CD4-positive, alpha-beta T cell treated with Interleukin-4 for 4 hours (primary cell): ENCODE measurements at places on chromosomes 12 and 14.

- DNase-seq, result no peak
Measured at GRCh38 chr12:120376416-120376815, 7.5 kb upstream of the MSI1 start.

- DNase-seq, result no peak
Measured at GRCh38 chr12:113082486-113083148, 26.1 kb downstream of the DTX1 start.

DNA sequence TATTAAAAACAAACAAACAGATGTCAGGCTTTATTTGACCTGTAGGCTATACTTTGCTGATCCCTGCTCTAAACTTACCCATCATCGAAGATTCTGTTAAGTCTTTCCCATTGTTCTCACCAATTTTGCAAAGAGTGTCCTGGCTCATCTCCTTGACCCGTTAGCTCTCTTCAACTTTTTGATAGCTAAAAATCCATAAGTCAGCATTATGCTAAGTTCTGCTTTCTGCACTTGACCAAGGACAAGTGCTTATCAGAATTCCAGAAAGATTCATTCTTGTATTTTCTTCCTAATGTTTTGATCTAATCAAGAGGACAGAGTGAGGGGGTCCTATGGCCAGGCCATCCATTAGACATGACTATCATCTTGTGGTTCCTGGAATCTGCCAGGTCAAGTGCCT is 503.5 kb downstream of the FUT8 start:
- DNase-seq, result no peak

DNA sequence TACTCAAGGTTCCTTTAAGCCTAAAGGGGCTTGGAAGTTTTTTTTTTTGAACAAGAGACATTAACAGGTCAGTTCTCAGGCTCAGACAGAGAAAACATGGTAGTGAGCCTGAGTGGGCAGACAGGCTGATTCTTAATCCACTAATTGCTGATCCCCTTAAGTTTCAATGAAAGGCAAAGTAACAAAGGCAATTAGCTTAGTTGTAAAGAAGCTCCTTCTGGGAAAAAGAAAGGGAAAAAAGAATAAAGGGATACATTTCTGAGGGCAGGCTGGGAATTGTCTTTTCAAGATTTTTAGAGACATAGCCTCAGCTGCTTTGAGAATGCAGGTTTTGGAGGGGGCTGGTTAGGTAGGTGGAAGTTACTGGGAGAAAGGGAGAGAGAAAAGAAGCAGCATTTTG is 133.8 kb downstream of the CFAP54 start:
- DNase-seq, result no peak

- no peak for DNase-seq
Measured at GRCh38 chr14:103716091-103716801, 636 bp downstream of the ZFYVE21 start.

DNA sequence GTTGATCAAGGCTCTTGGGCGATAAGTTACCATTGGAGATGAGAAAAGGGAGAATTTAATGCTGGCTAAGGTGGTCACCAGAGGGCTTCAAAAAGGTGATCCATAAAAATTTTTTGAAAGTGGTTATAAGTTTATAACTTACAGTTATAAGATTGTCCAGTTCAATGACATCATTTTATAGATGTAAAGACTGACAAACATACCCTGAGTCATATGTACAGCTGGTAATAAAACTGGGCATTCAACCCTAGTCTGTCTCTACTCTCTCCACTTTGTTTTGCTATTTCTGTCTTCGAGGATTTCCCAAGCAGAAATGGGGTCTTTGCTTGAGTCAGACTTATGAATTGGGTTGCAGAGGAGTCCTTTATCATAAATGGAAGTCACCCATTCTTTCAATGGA is 454.0 kb downstream of the SOX5 start:
- no peak for DNase-seq

DNA sequence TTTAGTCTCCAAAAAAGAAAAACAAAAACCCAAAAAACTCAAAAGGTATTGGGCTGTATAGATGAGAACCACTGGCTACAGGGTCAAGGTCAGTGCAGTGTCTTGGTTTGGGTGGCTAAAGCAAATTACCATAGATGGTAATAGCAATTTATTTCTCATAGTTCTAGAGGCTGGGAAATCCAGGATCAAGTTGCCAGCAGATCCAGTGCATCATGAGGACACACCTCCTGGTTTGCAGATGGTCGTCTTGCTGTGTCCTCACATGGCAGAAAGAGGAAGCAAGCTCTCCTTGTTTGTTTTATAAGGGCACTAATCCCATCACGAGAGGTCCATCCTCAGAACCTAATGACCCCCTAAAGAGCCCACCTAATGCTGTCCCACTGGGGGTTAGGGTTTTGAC is 11.2 kb downstream of the COX14 start:
- DNase-seq, result no peak

DNA sequence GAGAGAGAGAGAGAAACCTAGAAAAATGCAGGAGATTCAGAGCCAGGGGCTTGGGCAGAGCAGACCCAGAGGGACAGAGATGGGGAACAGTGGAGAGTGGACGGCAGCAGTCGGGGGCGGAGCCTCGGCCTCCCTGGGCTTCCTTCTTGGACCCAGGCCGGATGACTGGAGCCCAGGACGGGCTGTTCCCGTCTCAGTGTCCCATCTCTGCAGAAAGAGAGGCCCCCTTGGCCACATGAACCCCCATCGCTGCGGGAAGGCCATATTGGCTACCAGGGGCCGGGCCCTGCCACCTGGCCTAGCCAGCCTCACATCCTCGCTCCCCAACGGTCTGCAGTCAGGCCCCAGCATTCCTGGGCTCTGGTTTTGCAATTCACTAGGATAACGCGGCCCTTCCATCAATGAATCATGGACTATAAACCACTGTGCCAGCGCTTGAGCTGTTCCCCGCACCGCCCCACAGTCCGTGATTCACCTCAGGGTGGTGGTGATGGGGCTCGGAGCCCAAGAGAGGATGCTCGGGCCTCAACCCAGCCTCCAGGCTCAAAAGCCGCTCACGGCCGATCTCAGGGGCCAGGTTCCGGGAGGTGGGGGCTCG is 116.5 kb downstream of the RFLNA start:
- DNase-seq, result no peak

- DNase-seq, result no peak
Measured at GRCh38 chr12:64583771-64584421, 26.4 kb upstream of the RASSF3 start.
